ENCODE measurements at places on chromosomes 1 and 21.

- no peak for DNase-seq
These were observed 30.9 kb downstream of the RCAN1 start for GRCh38 chr21:34583926-34584563.

GRCh38 chr1:15201849-15202551, 45.0 kb upstream of the FHAD1 start:
- no peak for DNase-seq

GRCh38 chr1:32948390-32948722, 16.3 kb downstream of the RNF19B start:
- no peak for DNase-seq

DNA sequence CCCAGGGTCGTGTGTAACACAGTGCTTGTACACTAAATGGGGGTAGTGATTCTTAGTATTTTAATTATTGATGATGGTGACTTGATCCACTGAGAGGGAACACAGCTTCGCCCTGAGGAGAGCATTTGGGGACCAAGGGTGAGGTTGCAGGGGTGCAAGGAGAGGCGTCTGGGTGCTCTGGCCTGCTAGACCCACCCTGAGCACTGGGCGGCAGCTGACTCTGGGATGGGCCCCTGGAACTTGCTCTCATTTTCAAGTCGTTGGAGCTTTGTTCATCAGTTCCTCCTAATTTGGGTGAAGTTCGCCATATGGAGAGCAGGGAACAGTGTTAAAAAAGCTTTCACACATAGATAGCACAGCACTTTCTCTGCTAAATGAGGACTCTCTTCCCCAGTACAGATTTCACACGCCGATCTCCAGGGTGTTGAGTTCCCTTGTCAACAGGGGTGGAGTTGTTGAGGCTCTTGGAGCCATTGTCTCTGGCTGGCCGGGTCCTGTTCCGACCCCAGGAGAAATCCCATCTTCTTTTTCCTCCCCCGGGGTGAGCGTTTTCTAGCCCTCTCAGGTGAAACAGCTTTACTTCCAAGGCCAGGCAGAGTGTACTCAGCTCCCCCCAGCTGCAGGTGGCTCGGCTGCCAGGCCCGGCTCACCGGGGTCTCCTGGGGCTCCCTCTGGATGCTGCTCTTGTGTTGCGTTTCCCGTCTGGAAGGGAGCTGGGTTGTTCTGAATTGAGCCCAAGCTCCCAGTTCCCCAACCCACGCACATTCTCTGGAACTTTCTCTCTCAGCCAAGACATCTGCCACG, 367.4 kb downstream of the RPS6KC1 start:
- DNase-seq: no peak

GRCh38 chr1:57142999-57143398, 177.2 kb upstream of the C8B start:
- no peak for DNase-seq

DNA sequence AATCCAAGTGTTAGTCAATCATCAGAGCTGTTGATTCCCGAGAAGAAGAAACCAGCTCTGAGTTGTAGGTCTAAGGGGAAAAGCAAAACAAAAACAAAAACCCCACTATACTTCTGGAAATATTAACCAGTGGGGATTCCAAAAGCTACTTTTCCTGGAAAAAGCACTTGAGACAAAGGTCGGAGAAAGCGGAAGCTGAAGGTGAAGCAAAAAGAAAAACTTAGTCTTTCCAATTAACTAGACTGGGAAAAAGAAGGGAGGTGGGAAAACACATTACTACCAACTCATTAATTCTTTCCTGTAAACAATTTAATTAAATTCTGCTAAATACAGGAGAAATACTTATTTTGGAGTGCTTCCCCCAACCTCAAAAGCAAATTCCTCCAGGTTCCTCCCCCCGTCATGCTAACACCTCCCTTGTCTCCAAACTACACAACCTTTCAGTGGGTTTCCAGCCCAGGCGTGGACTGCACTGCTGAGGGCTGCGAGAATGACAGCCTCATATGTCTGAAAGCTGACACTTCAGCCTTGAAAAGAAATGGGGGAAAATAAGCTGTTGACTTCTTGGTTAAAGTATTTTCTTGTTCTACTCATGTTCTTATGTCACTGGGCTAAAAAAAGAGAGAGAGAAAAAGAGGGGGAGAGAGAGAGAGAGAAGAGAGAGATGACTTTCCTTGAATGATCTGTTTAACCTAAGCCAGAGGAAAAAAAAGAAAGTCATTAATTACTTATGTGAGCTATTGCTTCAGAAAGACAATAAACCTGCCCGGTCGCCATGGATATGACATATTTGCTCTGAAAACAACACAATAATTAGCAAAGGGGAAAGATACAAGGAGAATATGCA, 5.1 kb downstream of the CASZ1 start:
- DNase-seq: no peak

GRCh38 chr1:44849575-44850132, 6.6 kb upstream of the PTCH2 start:
- DNase-seq: no peak

DNA sequence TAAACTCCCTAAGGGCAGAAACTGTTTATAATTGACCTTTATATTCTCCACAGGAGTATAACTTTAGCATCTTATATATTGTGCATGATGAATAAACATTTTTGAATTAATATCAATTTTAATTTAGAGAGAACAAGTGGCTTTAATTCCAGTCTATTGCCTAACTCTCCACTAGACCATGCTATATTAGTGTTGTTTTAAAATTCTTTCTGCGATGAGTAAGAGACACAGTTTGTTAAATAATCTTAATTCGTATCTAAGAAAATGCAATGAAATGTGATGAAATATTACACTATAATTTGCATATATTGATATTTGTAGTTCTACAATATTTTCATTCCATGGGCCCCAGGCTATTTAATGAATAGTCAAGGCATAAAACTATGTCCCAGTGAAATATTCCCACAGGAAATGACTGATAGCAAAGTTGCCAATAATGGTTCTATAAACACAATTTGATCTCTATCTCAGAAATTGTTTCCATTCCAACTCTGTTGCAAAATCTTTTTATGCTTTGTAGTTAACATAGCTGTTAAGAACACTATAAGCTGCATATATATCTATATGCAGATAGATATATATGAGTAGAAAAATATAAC, 2.9 kb upstream of the SYDE2 start:
- DNase-seq: no peak

- no peak for DNase-seq
These were observed 128.4 kb downstream of the TGFB2 start for GRCh38 chr1:218473522-218473921.

DNA sequence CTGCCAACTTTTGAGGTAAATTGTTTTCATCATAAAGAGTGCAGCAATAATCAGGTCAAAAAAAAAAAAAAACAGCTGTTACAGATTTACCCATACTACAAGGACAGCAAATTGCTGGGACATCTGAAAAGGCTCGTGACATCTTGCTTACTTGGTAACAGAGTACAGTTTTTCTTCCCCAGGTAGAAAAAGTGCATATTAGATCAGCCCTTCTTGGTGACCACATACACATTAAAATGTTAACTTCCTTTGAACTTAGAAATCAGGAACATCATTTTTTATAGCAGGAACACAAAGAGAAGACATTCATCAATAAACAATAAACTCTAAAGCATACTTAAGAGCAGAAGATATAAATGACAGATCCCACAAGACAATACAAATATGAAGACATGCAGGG, 16.1 kb downstream of the TP53BP2 start:
- no peak for DNase-seq

DNA sequence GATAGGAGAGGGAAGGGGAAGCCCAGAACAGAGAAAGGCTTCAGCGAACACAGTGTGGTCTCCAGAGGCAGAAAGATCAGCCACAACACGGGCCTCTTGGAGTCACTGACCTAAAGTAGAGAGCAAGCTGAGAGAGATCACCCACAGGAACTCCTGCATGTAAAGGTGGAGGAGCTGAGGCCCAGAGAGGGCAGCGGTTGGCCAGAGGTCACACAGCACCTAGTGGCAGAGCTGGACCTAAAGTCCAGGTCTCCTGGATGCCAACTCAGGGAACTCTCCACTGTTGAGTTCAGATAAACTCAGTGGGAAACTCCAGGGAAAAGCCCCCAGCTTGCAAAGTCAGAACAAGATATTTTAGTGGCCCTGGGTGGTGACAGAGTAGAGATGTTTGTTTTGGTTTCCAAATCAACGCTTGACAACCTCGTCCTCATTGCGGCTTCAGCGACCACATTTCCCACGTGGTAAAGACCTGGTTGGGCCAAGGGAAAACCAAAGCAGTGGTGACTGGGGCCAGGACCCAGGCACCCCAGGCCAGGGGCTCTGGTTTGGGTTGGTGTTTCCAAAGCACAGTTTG, 4.6 kb downstream of the IFFO2 start:
- DNase-seq: no peak

- DNase-seq: no peak
These were observed 27.4 kb downstream of the TIAM1 start for GRCh38 chr21:31316488-31317169.

- DNase-seq: no peak
These were observed 7.5 kb upstream of the ZSWIM5 start for GRCh38 chr1:45213892-45214291.

- DNase-seq: no peak
These were observed 110.9 kb upstream of the IFFO2 start for GRCh38 chr1:19067182-19067911.

GRCh38 chr1:24782689-24783088, 37.4 kb downstream of the CLIC4 start:
- DNase-seq: no peak

DNA sequence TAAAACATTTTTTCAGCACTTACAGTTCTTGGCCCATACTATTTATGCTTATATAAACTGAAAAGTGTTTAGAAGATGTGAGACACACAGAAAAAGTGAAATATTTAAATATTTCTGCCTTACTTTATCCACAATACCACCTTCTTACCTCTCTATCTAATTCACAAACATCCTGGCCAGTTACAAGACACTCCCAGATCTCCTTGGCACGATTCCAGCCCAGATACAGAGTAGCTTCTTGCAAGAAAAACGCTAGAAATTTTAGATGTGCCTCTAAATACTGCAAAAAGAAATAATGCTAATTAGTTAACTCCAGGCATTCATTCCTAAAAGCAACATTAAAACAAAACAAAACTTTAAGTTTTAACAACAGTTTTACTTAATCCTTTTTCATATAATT, 68.4 kb downstream of the USP24 start:
- no peak for DNase-seq

- no peak for DNase-seq
These were observed 51.2 kb upstream of the SEC16B start for GRCh38 chr1:178020968-178021640.

DNA sequence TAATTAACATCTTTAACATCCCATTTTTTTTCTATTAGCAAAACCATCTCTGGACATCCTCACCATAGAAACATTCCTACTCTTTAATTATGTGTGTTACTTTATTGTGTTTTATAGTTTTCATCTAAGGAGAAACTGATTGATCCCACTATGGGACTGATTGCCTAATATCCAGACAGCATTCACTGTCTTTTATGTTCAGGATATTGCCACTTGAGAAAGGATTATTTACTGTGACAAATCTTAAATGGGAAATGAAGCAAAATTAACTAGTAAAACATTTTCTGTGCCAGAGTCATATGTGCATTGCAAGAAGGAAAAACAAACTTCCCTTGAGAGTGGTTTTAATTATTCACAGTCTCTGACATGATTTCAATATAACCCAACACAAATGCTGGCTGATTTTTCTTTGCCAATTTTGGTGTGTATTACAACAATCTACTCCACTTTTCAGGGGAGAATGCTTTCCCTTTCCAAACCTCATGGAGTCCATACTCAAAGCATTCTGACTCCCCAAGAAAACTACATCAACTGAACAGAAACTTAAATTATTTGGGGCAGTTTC, 15.8 kb upstream of the RGS13 start:
- no peak for DNase-seq

GRCh38 chr21:15437883-15438282, 291.9 kb upstream of the USP25 start:
- no peak for DNase-seq

DNA sequence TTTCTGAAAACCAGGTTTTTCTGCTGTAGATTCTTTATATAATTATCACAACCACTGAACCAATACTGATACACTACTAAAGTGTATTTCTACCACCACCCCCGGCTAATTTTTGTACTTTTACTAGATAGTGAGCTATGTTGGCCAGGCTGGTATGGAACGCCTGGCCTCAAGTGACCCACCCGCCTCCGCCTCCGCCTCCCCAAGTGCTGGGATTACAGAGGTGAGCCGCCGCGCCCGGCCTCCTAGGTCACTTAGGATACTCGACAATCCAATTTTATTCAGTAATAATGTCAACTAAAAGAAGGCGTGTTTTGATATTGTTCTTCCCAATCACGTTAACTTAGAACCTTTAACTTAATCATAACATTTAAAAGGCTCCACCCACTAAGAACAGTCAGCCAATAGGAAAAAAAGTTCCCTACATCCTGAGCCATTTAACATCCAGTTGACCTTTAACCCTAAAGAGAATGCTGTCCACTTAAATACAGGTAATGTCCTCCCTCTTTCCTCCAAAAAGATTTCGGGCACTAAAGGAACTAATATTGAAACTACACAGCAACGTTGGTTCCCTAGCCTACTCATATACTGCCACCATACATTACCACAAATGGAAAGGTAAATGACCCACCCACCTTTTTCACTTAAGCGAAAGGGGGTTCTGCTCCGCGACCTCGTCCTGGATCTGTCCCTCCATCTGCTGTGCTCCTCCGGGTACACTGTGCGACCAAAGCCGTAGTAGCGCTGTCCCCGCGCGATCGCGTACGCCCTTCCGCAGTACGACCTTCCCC, 1.2 kb downstream of the RSRP1 start:
- no peak for DNase-seq

DNA sequence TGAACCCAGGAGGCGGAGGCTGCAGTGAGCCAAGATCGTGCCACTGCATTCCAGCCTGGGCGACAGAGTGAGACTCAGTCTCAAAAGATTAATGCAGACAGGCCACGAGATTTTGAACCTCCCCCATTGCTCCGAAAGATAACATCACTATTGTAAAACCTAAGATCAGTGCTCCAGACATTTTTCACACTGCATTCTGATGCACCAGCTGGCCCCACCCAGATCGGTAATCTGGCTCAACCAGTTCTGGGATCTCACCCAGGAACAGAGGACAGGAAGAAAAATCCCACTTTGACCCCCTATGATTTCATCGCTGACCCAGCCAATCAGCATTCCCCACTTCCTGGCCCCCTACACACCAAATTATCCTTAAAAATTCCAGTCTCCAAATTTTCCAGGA, 10.7 kb upstream of the CSRP1 start:
- no peak for DNase-seq

- no peak for DNase-seq
These were observed at the start of gene NAXE for GRCh38 chr1:156591432-156592157. TSS of gene NAXE (plus strand) at chr1:156591776. CDS start at chr1:156591805, 29 bp downstream.

- DNase-seq: no peak
These were observed 15.2 kb upstream of the ALX3 start for GRCh38 chr1:110085671-110086070.

DNA sequence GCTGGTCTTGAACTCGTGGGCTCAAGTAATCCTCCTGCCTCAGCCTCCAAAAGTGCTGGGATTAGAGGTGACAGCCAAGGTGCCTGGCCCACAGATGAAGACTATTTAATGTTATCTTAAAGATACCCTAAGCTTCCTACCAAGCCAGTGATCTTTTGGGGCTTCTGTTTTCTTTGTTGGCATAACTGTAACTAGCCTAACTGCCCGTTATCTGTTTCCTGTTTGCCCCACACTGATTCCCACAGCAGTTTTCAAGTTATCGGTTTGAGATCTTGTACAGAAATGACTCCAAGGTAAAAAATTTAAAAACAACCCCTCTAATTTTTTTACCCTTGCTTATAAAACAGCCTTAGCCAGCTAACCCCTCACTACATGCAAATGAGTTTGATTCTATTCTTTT, 12.4 kb downstream of the SELL start:
- DNase-seq: no peak
